Stimulated activated CD8-positive, alpha-beta memory T cell treated with anti-CD3 and anti-CD28 coated beads, Interleukin-2, amount 100 ng/mL, for 48 hours (primary cell): ENCODE measurements at places on chromosomes 4 and X.

- DNase-seq = no peak
Measured at GRCh38 chr4:23890369-23891063, 669 bp upstream of the PPARGC1A start.

DNA sequence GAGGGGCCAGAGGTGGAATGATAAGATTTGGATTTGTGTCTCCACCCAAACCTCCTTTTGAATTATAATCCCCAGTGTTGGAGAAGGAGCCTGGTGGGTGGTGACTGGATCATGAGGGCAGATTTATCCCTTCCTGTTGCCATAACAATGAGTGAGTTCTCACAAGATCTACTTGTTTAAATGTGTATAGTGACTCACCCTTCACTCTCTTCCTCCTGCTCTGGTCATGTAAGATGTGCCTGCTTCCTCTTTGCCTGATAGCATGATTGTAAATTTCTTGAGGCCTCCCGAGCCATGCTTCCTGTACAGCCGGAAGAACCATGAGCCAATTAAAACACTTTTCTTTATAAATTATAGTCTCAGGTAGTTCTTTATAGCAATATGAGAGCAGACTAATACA, 348.6 kb downstream of the AR start:
- DNase-seq = no peak

GRCh38 chr4:167956676-167957075, 135.7 kb upstream of the ANXA10 start:
- DNase-seq = no peak

DNA sequence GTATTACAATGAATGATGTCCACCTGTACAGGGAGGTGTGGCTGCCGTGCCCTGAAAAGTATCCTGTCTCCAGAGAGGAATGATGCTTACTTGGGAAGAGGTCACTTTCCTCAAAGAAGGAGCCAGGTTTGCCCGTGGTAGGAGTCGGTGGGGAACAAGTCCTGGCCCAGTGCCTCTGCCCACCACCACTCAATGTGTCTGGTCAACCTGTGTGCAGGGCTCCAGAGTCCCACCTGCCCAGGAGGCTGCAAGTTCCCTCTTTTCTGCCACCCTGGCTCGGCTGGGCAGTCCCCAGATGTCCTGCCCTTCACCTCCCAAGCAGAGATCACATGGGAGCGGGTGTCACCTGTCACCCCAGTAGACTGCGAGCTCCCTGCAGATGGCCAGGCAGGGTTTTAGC, 75.4 kb upstream of the C4orf50 start:
- no peak for DNase-seq

GRCh38 chr4:163523791-163524365, 29.4 kb downstream of the TMA16 start:
- DNase-seq = no peak
